ENCODE measurements at places on chromosomes 16 and 17.

DNA sequence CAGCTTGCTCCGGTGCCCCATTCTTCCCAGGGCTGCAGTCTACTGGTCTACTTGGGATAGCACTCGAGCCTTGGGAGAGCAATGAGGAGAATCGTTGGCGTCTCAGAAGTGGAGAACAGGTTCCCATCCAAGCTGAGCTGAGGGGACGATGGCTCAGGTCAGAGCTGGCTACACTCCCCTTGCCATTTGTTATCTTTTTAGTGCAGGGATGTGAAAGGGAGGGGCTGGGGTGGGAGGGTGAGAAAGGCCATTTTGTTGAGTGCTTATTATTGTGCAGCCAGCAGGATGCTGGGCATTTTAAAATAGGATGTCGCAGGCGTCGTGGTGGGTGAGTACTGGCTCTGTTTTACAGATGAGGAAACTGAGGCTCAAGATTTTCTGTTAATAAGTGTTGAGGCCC, 410.8 kb downstream of the SNX29 start:
- DNase-seq, result no peak

DNA sequence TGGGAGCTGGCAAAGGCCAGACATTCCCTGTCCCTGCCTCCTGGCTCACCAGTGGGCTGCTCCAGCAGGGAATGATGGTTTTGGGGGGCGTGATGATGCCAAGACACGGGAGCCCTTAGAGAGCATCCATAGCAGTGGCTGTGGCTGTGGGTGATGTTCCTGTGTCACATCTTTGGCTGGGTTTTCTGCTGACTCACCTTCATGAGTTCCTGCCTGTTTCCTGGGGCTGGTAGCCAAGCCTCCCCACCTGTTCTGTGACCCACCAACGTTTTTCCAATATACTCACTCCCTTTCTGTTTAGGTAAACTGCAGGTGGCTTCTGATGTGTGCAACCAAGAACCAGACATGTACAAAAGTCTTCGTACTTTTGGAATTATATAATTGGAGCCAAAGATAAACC, 16.5 kb upstream of the NF1 start:
- no peak for DNase-seq

- no peak for DNase-seq
These were observed 51.2 kb downstream of the LITAF start for GRCh38 chr16:11535494-11535893.

DNA sequence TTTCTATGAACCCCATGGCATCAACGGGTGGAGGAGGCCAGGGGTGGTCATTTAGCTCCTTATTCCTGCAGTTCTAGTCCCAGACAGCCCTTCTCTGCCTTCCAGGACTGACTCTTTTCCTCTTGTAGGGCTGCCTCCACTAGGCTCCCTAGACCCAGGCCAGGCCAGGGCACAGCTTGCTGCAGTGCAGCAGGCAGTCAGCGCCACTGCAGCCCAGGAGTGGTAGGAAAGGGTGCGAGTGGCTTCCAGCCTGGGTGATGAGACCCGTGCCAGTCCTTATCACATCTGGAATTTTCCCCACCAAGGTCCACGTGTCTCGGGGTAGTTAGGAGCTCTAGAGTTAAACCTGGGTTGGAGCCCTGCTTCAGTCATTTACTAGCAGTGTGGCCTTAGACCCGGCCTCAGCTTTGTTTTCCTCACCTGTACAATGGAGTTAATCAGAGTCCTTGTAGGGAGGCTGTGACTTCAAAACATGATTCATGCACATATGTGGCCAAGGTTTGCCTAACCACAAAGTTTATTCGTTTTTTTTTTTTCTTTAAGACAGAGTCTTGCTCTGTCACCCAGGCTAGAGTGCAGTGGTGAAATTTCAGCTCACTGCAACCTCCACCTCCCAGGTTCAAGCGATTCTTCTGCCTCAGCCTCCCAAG, 4.7 kb downstream of the SLC5A11 start:
- no peak for DNase-seq

GRCh38 chr16:57997176-57997527, 3.3 kb downstream of the ZNF319 start:
- DNase-seq, result no peak

DNA sequence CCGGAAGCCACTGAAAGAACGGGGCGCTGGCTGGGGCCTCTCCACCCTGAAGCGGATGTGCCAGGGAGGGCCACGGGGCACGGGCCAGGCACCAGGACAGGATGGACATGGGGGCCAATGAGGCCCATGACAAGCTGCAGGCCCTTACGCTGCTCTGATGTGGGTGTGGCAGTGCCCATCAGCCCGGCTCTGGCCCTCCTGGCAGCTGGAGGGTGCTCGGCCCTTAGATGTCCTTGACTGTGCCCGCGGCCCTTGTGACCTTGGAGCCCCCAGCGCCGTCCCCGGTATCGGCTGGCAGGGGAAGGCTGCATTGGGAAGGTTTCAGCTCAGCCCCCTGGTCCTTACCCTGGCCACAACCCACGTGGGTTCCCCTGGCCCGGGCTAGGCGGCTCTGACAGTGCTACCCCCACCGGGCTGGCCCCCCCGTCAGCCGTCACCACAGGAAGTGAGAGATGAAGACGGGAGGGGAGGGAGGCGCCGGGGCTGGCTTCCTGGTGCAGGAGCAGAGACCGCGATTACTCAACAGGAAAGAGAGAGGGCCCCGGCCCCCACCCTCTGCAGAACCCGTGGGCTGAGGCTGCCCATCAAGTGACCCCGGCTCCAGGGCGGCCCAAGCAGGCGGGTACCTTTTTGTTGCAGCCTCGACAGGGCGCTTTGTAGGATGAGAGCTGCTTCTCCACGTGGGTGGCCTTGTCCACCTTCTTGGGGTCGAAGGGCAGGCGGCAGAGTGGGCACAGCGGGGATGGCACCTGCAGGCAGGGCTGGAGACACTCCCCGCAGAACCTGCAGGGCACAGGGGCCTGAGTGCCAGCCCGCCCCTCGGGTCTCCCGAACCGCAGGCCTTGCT, 5.3 kb downstream of the RNF166 start:
- DNase-seq, result peak; percentile 53

DNA sequence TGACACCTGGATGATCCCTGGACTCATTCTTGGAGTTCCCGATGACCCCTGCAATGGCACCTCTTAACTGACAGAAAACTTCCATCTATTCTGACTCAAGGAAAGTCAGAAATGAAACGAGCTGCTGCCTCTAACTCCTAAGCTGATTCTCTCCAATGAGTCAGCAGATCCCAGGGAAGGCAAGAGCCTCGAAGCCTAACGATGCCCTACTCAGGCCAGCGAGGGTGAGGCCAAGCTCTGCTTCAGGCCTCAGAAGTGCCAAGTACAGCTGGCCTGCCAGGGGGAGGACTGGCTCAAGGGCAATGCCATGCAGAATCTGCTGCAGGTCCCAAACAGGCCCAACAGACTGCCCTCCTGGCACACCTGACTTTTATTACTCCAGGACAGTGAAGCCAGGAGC, 36.3 kb downstream of the PLXDC1 start:
- DNase-seq, result no peak

GRCh38 chr16:56558024-56558747, 6.7 kb upstream of the MT4 start:
- DNase-seq, result peak; percentile 80

- no peak for DNase-seq
These were observed 4.9 kb downstream of the IRX6 start for GRCh38 chr16:55328611-55329569.

- DNase-seq, result no peak
These were observed 8.0 kb downstream of the ZNF750 start for GRCh38 chr17:82831818-82832200.
